H9 (cell line): ENCODE measurements at places on chromosomes 16 and 17.

DNA sequence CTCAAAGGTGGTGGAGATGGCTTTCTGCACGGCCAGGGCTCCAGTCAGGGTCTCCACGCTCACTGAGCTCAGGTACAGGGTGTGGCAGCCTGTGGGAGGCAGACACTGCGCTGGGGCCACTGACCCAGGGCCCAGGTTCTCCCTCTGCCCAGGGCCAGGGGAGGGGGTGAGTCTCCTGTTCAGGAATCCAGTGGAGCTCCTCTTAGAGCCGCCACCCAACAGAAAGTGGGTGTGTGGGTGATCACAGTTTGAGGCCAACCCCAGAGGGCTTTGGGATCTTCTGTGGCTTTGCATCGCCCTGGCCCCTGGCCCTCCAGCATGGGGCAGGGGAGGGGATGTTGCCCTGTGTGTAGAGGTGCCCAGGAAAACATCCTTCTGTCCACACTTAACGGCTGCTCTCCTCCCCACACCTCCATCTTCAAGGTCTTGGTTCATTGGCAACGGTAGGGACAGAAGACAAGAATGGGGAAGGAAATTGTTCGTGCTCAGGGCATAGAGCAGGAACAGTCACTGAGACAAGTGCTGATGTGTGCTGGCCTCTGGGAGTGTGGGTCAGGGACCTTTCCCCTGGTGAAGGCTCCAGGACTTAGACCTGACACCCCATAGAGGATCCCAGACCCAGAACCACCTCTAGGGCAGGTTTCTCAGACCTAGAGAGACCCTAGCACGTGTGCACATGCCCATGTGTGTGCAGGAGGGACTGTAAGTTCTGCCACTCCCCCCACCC, 21.5 kb downstream of the TNS4 start:
- DNase-seq, result no peak

DNA sequence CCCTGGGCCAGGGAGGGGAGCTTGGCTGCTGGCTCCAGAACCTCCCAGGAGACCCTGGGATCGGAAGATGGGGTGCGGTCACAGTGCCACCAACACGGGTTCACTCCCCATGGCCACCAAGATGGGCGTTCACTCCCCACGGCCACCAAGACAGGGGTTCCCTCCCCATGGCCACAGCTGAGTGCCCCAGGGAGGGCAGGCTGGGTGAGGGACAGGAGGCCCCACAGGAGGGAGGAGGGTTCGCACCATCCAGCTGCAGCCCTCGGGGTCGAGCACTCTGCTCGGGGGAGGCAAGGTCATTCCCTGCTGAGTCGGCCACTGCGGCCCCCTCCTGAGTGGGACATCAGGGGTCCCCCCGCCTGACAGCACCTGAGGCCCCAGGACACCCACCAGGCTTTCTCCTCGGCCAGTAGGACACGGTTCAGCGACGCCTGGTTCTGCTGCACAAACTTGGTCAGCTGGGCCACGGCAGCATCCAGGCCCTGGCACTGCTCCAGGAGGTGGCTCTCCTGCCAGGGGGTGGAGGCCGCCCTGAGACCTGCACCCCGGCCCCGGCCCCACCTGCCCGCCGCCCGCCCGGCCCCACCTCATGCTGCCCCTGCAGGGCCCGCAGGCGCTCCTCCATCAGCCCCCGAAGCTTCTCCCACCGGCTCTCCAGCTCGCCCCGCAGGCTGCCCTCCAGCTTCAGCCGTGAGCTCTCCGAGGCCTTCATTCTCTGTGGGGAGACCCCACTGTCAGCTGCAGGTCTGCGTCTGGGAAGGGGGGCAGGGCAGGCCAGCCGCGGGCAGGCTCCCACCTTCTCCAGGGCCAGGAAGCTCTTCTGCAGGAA, 5.9 kb downstream of the CCDC154 start:
- DNase-seq, result no peak

- no peak for DNase-seq
These were observed 474.4 kb downstream of the SLC39A11 start for GRCh38 chr17:72618001-72618509.

GRCh38 chr17:67400193-67400592, 23.1 kb downstream of the PITPNC1 start:
- no peak for DNase-seq

- peak; percentile 65 for DNase-seq
These were observed at the start of gene ABHD15 for GRCh38 chr17:29566473-29567303. Gene ABHD15, minus strand, starts transcription at chr17:29567037. Its CDS starts 71 bp downstream, at chr17:29566966.

GRCh38 chr16:85286951-85287814, 174.9 kb upstream of the CIBAR2 start:
- no peak for DNase-seq
